Hematopoietic multipotent progenitor cell treated with erythropoietin and hydrocortisone succinate and interleukin-3 and kit ligand, for 6 days (in vitro differentiated cells): ENCODE measurements at places on chromosomes 3 and 15.

DNA sequence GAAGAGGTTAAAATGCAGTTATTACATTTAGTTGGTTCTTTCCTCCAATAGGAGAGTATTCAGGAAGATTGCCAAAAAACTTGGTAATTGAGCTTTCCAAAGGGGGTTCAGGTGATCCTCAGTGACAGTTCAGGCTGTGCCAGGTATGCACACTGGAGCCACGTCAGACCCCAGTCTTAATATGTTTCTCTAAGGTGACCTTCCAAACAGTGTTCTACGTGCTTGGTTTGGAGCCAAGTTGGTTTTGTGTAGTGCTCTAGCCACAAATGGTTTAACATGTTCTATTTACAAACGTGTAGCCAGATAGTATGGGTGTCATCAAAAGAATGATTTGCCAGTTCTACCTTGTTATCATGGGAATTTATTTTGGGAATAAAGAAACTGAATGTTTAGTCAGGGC lies 21.0 kb downstream of the CTDSPL start:
- no peak for DNase-seq

- no peak for DNase-seq
Observed at GRCh38 chr15:90174140-90174875, 26.8 kb upstream of the SEMA4B start.

DNA sequence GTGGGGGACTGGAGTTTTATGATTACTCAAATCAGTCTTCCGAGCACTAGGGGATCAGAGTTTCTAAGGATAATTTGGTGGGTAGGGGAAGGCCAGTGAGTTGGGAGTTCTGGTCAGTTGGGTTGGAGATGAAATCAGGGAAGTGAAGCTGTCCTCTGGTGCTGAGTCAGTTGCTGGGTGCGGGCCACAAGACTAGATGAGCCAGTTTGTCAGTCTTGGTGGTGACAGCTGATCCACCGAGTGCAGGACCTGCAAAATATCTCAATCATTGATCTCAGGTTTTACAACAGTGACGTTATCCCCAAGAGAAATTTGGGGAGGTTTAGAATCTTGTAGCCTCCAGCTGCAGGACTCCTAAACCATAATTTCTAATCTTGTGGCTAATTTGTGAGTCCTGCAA lies 249.4 kb downstream of the FAM43A start:
- DNase-seq: no peak

DNA sequence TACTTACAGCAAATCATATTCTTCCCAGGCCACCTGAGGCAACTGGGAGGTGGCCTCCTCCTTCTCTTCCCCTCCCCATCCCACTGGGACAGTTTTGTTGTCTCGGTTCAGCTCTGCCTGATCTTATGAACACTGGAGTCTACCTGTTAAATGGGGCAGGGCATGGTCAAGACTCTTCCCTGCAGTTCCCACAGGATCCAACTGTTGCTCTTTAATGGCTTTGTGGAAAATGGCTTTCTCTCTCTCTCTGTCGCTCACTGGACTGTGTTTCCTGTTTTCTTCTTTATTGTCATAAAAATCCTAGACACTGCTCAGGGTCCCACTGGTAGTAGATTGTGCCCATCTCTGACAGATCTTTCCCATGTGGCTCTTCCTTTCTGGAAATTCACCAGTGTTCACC lies 40.2 kb downstream of the SLC27A2 start:
- DNase-seq: no peak
